Progenitor cell of endocrine pancreas (in vitro differentiated cells): ENCODE measurements at places on chromosomes 3 and 15.

DNA sequence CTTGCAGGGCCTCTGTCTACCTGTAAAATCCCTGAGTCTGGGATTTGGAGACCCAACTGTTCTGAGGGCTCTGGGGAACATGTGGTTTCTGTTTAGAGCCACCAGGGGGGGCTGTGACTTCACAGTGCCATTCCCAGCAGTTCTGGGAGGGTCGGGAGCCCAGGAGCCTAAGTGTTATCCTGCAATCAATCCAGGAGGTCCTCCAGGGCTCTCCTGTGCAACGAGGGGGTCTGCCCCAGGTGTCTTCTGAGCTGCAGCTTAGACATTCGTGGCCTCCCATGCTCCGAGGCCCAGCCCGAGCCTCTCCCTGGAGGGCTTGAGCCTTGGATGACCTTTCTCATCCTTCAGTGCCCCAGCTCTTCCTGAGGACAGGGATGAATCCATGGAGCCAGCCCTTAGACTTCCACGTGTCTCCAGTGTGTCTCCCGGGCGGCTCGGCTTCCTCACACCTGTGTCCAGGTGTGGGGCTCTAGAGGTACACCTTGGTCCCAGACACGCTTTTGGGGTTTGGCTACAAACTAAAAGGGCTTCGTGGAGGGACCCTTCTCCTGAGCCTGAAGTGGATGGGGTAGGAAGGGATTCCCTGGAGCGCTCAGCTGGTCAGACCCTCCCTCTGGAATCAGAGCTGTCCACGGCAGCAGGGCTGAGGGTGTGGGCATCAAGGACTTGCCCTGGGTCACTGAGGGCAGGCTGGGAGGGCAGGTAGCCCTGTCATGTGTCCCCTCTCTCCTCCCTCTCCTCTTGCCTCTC lies 20.3 kb upstream of the ABTB1 start:
- peak; percentile 50 for DNase-seq

GRCh38 chr3:123140550-123140949 lies 61.2 kb upstream of the SEC22A start:
- DNase-seq, result no peak

DNA sequence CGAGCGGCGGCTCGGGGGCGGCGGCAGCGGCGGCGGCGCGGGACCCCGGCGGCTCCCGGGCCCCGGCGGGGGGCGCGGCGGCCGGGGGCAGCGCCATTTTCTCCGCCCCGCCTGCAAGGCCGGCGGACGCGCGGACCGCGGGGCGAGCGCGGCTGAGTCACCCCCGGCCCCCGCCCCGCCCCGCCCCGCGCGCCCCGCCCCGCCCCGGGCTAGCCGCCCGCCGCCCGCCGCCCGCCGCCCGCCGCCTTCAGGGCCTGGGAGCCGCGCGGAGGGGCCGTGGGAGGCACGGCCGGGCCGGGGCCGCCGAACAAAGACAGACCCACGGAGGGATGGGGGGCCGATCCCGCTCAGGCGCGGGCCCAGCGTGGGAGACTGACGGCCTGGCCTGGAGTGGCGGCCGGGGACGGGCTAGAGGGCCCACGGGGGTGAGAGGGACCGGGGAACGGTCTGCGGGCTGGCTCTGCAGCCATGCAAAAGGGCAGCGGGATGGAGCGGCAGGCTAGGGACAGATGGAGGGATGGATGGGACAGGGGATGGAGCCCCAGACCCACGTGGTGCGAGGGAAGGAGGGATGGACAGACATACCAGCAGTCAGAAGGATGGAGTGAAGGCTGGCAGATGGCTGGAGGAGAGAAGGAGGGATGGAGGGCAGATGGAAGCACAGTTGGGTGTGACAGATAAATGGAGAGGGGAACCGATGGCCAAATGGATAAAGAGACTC lies at the start of gene EIF4E3:
TSS of gene EIF4E3 (minus strand) at position 132 of the 721 bp plus-strand sequence. CDS start at position 97, 35 bp downstream.
- peak; percentile 15 for DNase-seq

- DNase-seq, result no peak
These were observed 445.6 kb downstream of the ERC2 start for GRCh38 chr3:56022619-56023018.

- DNase-seq, result no peak
These were observed 46.2 kb downstream of the CMTM7 start for GRCh38 chr3:32437896-32438295.
